ENCODE measurements at places on chromosomes 2 and 18.

GRCh38 chr2:191959209-191959608, 112.3 kb upstream of the CAVIN2 start:
- peak; percentile 85 for DNase-seq

DNA sequence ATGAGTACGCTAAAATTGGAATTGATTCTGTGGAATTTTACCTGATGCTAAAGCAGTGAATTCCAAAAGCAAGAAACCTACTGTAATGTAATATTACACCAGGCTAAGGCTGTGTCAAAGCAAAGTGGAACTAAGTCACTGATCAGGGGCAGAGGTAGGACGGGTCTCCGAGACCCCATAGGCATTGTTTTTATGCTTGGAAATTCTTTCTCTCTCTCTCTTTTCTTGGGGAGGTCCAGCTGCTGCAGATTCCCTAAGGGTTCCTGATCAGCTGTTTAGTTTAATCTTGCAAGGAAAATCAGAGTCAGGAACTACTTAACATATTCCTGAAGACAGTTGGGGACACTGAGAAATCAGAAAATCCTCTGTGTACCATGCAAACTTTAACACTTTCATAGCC, 220.2 kb downstream of the SRBD1 start:
- no peak for DNase-seq

DNA sequence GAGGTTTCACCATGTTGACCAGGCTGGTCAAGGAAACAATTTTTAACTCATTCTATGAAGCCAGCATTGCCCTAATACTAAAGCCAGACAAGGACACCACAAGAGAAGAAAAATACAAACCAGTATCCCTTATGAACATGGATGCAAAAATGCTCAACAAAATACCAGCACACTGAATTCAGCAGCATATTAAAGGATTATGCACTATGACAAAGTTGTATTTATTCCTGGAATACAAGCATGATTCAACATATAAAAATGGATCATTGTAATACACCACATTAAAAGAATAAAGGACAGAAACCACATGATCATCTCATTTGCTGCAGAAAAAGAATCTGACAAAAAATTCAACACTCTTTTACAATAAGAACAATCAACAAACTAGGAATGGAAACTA, 138.7 kb downstream of the RAB3GAP1 start:
- no peak for DNase-seq

DNA sequence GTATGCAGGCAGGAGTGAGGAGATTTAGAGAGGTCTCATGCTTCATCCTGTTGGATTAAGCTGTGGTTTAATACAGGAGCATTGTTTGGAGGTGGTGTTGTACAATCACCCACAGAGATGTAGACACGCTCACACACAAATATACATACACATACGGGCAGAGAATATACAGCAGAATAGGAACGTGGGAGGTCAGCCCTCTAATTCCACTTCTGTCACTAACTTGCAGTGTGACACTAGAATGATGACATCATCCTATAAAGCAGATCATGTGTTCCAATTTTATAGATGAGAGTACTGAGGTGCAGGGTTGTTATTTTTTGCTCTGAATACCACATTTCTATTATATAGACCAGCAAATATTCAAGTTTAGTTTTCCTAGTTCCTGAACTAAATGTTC, 54.4 kb downstream of the TRIB2 start:
- no peak for DNase-seq

DNA sequence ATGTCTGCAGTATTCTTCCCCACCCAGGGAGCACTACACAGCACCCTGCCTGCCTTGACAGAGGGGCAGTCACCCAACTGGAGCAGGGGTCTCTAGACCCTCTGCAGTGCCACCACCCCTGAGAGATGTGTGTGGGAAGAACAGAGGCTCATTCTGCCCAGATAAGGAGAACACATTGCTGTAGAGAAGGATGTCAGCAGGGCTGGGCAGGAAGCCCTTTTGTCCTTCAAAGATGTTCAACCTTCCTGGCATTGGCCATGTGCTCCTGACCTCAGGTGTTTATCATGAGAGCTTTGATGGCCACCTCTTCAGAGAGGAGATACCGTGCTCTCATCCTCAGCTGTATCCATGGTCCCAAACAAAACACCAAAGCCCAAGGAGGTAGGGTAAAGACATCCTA, 4.6 kb upstream of the TEX51 start:
- DNase-seq: no peak

- DNase-seq: peak; percentile 40
These were observed 1.2 kb upstream of the ST6GAL2 start for GRCh38 chr2:106886916-106887758.

- no peak for DNase-seq
These were observed 175.3 kb upstream of the CREB1 start for GRCh38 chr2:207354462-207354861.
